Activated CD4-positive, alpha-beta T cell treated with anti-CD3 and anti-CD28 coated beads, Interleukin-2, amount 10 ng/mL, durations not matched to agents 24 days and 14 days (primary cell): ENCODE measurements at places on chromosomes 16 and 17.

GRCh38 chr16:48503336-48503735 lies 106.6 kb downstream of the N4BP1 start:
- no peaks in the 10 kb centered on the region for H3K27me3 ChIP-seq
- H3K4me1 ChIP-seq, result no peaks in the 10 kb centered on the region
- H3K27ac ChIP-seq, result no peak overlapping the region
- H3K36me3 ChIP-seq, result no peaks in the 10 kb centered on the region

- peak; percentile 57 for DNase-seq
- H3K27ac ChIP-seq, result no peak within 1 kb of the TSS
- peaks cover 2% of the 10 kb centered on the region for H3K4me1 ChIP-seq
Observed at GRCh38 chr16:72172105-72173034, at the start of gene PMFBP1. Gene PMFBP1 (minus strand): TSS chr16:72172155. CDS start chr16:72171208, 947 bp downstream.

GRCh38 chr17:76479515-76480060 lies 12.2 kb downstream of the AANAT start:
- peaks cover 4% of the 10 kb centered on the region for H3K4me1 ChIP-seq
- H3K36me3 ChIP-seq, result peaks cover 32% of the 10 kb centered on the region
- H3K27me3 ChIP-seq, result no peaks in the 10 kb centered on the region
- H3K4me3 ChIP-seq, result no peak overlapping the region
- no peak overlapping the region for H3K27ac ChIP-seq

- H3K27ac ChIP-seq, result no peak overlapping the region
- DNase-seq, result no peak
- H3K4me1 ChIP-seq, result peaks cover 4% of the 10 kb centered on the region
- no peak overlapping the region for H3K4me3 ChIP-seq
- peaks cover 74% of the 10 kb centered on the region for H3K36me3 ChIP-seq
Observed at GRCh38 chr17:28616281-28616680, 2.3 kb upstream of the RSKR start.

- H3K4me3 ChIP-seq, result no peak overlapping the region
- peaks cover 2% of the 10 kb centered on the region for H3K4me1 ChIP-seq
- H3K27ac ChIP-seq, result no peak overlapping the region
- no peaks in the 10 kb centered on the region for H3K27me3 ChIP-seq
- DNase-seq, result no peak
Observed at GRCh38 chr16:10412935-10413601, 27.2 kb downstream of the ATF7IP2 start.

GRCh38 chr16:66199189-66199588 lies 167.3 kb upstream of the CDH5 start:
- H3K27ac ChIP-seq, result no peak overlapping the region
- no peaks in the 10 kb centered on the region for H3K36me3 ChIP-seq
- DNase-seq, result no peak
- H3K27me3 ChIP-seq, result no peaks in the 10 kb centered on the region

DNA sequence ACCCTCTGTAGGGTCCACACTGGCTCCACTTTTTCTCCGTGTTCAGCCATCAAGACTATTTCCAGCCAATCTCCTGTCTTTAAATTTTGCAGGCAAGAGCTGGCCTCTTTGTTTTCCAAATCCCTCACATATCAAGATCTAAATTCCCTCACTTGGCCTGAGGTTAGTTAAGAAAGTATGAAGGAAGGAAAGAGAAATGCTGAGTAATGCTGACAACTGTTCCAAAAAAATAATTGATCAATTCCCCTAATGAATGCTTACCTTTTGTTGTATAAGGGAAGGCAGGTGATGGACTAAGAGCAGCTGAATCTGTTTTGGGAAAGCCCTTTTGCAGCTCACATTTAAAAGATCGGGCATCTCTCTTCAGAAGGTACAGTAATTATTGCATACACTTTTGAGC lies 105.1 kb upstream of the KCNJ16 start:
- no peaks in the 10 kb centered on the region for H3K36me3 ChIP-seq
- H3K4me3 ChIP-seq, result no peak overlapping the region
- no peaks in the 10 kb centered on the region for H3K27me3 ChIP-seq
- no peak for DNase-seq
- H3K4me1 ChIP-seq, result no peaks in the 10 kb centered on the region
- H3K27ac ChIP-seq, result no peak overlapping the region

GRCh38 chr16:8739151-8739550 lies 58.3 kb downstream of the TMEM186 start:
- DNase-seq, result no peak
- H3K4me1 ChIP-seq, result no peaks in the 10 kb centered on the region
- no peak overlapping the region for H3K4me3 ChIP-seq

- H3K4me1 ChIP-seq, result no peaks in the 10 kb centered on the region
- peaks cover 2% of the 10 kb centered on the region for H3K27me3 ChIP-seq
- DNase-seq, result no peak
- no peak overlapping the region for H3K4me3 ChIP-seq
- H3K27ac ChIP-seq, result no peak overlapping the region
- H3K36me3 ChIP-seq, result no peaks in the 10 kb centered on the region
Observed at GRCh38 chr16:55539049-55539448, 27.4 kb upstream of the CAPNS2 start.

DNA sequence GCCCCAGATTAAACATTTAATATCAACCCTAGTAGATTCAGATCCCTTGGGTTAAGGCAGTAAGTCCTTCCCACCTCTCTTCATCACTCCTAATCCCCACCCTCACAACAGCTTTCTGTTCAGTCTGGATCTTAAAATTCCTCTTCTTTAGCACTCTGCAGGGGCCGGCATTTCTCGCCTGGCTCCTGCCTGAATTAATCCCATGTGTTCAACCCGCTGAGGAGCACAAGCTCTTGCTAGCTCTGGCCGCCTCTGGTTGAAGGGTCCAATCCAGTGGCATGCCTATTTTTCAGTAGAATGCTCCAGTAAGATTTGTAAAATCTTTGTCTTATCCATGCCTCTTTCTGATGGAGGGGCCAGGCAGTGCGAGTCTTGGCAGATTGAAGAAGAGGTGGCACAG lies 59.2 kb downstream of the CYB5B start:
- no peak for DNase-seq
- H3K36me3 ChIP-seq, result no peaks in the 10 kb centered on the region
- H3K27ac ChIP-seq, result no peak overlapping the region
- H3K4me3 ChIP-seq, result no peak overlapping the region
- H3K4me1 ChIP-seq, result no peaks in the 10 kb centered on the region

- no peak overlapping the region for H3K27ac ChIP-seq
- H3K4me1 ChIP-seq, result no peaks in the 10 kb centered on the region
- no peaks in the 10 kb centered on the region for H3K36me3 ChIP-seq
- H3K4me3 ChIP-seq, result no peak overlapping the region
Observed at GRCh38 chr16:54174750-54175149, 111.8 kb downstream of the IRX3 start.

DNA sequence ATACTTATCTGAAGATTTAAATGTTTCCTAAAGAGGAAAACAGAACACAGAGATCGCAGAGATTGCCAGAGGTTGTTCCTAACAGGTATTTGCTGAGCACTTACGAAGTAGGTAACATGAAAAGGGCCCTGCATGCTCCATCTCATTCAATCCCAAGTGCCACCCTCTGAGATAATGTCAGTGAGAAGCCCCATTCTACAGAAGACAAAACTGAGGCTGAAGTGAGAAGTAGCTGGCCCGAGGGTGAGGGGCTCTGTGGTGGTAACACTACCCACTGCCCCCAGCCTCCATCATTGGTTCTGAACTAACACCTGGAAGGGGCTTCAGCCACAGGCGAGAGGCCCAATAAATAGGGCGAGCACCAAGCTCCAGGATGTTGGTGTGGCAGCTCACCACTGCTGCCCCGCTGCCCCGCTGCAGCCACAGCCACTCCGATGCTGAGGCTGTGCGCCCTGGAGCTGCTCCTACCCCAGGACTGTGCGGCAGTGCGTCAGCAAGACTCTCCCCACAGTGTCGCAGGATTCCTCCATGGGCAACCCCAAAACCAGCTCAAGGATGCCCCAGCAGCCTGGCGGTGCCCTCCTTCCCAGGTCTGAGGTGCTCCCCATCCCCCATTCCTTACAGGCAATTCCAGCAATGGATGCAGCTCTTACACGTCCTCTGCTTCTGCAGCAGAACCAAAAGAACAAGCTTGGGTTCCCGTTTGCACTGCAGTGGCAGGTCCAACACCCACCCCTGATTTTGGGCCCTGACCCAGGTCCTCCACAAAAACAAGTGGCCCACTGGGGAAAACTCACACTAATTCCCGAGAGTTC lies 10.3 kb downstream of the FLCN start:
- peaks cover 60% of the 10 kb centered on the region for H3K36me3 ChIP-seq
- DNase-seq, result no peak
- no peak overlapping the region for H3K27ac ChIP-seq

GRCh38 chr16:58578642-58579041 lies 51.0 kb downstream of the CNOT1 start:
- H3K4me3 ChIP-seq, result no peak overlapping the region
- H3K27me3 ChIP-seq, result no peaks in the 10 kb centered on the region
- no peak overlapping the region for H3K27ac ChIP-seq
- peaks cover 74% of the 10 kb centered on the region for H3K36me3 ChIP-seq
- H3K4me1 ChIP-seq, result peaks cover 2% of the 10 kb centered on the region

DNA sequence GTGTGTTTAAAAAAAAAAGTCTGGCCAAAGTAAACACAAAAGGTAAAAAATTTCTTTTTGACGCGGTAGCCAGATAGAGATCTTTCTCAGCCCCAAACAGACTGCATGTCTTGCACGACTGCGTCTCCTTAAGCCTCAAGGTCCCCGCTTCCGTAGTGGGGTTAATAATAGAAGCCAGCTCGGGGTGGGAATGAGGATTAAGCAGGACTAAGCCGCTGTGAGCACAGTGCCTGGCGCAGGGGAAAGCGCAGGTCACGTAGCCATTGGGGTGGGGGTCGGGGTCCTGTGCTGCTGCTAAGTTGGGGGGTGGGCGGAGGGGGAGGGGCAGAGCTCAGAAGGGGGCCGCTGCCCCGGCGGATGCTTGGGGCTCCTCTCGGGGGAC lies 521 bp downstream of the GGA2 start:
- H3K27me3 ChIP-seq, result no peaks in the 10 kb centered on the region
- peaks cover 48% of the 10 kb centered on the region for H3K4me1 ChIP-seq
- peak overlapping the region; percentile 91 for H3K4me3 ChIP-seq

GRCh38 chr16:68520649-68521086 lies 18.4 kb upstream of the ZFP90 start:
- DNase-seq, result peak; percentile 96
- peaks cover 10% of the 10 kb centered on the region for H3K27me3 ChIP-seq
- H3K4me1 ChIP-seq, result peaks cover 6% of the 10 kb centered on the region
- no peaks in the 10 kb centered on the region for H3K36me3 ChIP-seq
- peak overlapping the region; percentile 78 for H3K27ac ChIP-seq
- H3K4me3 ChIP-seq, result peak overlapping the region; percentile 73

DNA sequence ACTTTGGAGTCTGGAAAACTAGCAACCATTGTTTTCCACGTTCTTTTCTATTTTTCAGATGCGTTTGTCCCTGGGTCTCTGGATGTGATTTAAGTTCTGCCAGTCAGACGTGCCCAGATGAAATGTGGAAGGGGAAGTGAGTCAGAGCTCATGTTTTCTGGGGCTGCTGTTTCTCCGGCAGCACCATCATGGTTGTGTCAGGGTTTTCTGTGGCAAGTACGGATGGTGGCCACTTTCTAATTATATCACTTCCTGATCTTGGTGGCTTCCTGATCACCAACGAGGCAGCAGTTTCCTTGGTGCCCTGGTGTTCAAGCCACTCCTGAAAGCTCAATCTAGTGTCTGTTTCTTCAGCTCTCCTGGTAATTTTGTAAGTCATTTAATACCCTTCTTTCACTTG lies 31.4 kb upstream of the PMFBP1 start:
- H3K36me3 ChIP-seq, result no peaks in the 10 kb centered on the region
- DNase-seq, result peak; percentile 69
- peaks cover 14% of the 10 kb centered on the region for H3K4me1 ChIP-seq
- peaks cover 3% of the 10 kb centered on the region for H3K27me3 ChIP-seq
- peak overlapping the region; percentile 3 for H3K4me3 ChIP-seq

GRCh38 chr17:77602883-77603640 lies 355.4 kb upstream of the TNRC6C start:
- H3K4me1 ChIP-seq, result no peaks in the 10 kb centered on the region
- H3K36me3 ChIP-seq, result no peaks in the 10 kb centered on the region
- DNase-seq, result no peak
- H3K27me3 ChIP-seq, result peaks cover 15% of the 10 kb centered on the region

GRCh38 chr16:68345958-68346635 lies 35.3 kb downstream of the PRMT7 start:
- H3K27me3 ChIP-seq, result no peaks in the 10 kb centered on the region
- DNase-seq, result no peak
- no peaks in the 10 kb centered on the region for H3K4me1 ChIP-seq
- peaks cover 61% of the 10 kb centered on the region for H3K36me3 ChIP-seq

DNA sequence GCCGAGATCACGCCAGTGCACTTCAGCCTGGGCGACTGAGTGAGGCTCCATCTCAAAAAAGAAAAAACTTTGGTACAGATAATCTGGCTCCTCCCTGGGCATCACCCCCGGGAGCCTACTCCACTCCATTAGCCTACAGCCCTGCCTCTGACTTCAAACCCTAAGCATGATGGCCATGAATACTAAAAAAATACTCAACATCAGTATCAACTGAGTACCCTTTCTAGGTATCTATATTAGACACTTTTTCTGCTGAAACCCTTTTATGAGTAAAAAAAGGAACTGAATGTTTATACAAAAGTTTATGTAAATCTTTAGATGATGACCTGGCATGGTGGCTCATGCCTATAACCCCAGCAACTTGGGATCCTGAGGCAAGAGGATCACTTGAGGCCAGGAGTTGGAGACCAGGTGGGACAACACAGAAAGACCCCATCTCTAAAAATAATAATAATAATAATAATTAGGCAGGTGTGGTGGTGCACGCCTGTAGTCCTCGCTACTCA lies 6.9 kb downstream of the RDM1 start:
- H3K27ac ChIP-seq, result no peak overlapping the region
- DNase-seq, result no peak

DNA sequence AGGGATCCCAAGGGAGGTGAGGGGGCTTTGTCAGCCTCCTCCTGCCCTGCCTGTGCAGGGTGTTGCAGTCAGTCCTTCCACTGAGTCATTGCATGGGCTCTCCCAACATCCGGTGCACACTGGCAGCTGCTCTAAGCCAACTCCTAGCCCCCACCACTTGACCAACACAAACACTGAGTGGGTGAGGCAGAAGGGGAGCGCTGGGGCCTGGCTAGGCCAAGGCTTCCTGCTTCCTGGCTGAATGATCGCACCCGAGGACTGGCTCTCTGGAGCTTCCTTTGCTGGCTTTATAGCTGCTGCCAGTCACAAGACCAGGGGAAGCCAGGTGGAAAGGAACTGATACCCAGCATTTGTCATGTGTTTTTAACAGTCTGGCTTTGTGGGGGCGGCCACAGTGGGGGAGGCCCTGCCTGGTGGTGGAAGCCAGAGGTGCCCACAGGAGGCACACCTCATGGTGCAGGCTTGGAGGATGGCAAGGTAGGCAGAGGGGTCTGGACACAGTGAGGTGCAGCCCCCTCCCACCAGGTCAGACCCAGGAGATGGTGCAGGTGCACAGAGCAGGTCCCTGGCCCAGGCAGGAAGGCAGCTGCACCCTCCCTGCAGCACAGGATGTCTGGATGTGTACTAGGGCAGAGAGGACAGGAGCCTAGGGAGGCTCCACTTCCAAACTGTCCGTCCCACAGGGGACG lies 6.8 kb downstream of the MPG start:
- H3K4me3 ChIP-seq, result peak overlapping the region; percentile 64
- no peaks in the 10 kb centered on the region for H3K27me3 ChIP-seq
- peaks cover 20% of the 10 kb centered on the region for H3K4me1 ChIP-seq
- H3K27ac ChIP-seq, result peak overlapping the region; percentile 92

GRCh38 chr17:41750862-41751261 lies 16.4 kb upstream of the HAP1 start:
- no peaks in the 10 kb centered on the region for H3K4me1 ChIP-seq
- no peak for DNase-seq
- peaks cover 6% of the 10 kb centered on the region for H3K27me3 ChIP-seq
- H3K27ac ChIP-seq, result no peak overlapping the region
- H3K4me3 ChIP-seq, result no peak overlapping the region

GRCh38 chr17:78882540-78883088 lies 20.4 kb downstream of the CEP295NL start:
- no peaks in the 10 kb centered on the region for H3K36me3 ChIP-seq
- DNase-seq, result no peak
- no peak overlapping the region for H3K27ac ChIP-seq
- peaks cover 19% of the 10 kb centered on the region for H3K4me1 ChIP-seq
